Stimulated activated CD4-positive, alpha-beta T cell treated with anti-CD3 and anti-CD28 coated beads, Interleukin-1b, Interleukin-23, amount 100 ng/mL, for 48 hours (primary cell): ENCODE measurements at places on chromosomes 7 and 10.

GRCh38 chr10:18073314-18073713 lies 66.9 kb upstream of the CACNB2 start:
- DNase-seq: no peak

DNA sequence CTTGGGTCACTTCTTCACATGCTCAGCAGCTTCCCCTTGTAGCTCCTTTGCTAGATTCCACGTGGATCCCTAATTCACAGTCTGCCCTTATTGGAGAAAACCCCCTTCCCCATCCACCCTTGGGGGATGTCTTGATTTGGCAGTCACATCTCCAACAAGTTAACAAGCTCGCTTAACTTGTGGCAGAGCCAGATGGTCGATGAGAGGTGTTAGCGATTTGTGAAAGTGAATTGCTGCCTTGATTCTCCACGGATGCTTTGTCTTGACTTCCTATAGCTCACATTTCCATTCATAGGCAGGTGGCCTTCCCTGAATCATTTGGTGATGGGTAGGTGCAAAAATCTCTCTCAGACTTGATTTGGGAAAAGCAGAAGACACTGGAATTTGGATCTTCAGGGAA lies 387.9 kb downstream of the TCERG1L start:
- DNase-seq: no peak

- DNase-seq: no peak
Observed at GRCh38 chr10:114437473-114438292, 33.4 kb upstream of the AFAP1L2 start.

DNA sequence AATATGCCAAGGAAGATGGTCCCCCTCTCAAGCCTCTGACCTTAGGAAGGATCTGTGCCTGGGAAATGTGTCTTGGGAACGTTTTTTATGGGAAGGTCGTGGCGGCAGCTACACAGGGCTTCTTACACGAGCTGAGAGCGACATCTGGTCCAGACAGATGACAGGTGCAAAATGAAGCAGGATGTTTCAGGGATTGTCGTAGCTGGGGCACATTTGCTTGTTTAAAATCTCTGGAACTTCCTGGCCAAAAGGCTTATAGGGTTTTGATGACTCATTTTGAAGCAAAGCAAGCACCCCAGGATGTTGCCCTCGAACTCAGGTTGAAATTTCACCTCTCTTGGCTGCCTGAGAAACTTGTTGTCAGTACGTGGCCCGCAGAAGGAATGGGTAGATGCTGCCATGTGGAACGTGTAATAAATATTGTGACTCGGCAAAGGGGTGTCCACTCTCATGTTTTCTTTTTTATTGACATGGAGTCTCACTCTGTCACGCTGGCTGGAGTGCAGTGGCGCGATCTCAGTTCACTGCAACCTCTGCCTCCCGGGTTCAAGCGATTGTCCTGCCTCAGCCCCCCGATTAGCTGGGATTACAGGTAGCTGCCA lies 117.5 kb downstream of the CAMK1D start:
- DNase-seq: no peak

GRCh38 chr7:108838198-108838597 lies 268.5 kb downstream of the DNAJB9 start:
- DNase-seq: no peak

DNA sequence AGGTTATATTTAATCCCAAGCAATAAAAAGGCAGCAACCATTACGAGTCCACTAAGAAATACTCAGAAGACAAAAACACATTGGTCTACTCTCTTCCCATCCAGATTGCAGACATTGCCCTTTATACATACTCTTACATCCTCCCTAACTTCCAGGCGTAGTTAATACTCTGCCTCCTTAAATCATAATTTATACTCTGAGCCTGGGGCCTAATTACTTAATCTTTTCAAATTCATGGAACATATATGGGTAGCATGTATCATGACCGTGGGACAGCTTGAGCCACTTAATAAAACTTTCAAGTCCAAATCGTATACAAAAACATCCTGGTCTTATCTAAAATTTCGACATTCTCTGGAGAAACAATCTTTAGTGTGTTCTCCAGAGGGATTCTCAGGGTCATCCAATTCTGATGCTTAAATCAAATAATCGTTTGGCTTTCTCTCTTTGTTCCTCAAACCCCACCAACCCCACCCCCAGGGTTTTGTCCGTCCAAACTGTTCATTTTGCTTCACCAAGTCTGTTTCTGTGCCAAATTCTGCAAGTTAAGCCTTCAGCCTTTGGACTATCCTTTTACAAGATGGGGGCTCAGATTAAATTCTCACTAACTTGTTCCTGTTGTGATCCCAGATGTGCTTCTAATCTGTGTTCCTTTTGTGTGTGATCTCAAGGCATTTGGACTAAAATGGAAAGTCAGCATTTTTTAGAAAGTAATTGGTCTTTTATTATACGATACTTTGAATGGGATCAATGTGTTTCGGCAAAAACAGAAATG lies 86.4 kb downstream of the ADAM12 start:
- no peak for DNase-seq

DNA sequence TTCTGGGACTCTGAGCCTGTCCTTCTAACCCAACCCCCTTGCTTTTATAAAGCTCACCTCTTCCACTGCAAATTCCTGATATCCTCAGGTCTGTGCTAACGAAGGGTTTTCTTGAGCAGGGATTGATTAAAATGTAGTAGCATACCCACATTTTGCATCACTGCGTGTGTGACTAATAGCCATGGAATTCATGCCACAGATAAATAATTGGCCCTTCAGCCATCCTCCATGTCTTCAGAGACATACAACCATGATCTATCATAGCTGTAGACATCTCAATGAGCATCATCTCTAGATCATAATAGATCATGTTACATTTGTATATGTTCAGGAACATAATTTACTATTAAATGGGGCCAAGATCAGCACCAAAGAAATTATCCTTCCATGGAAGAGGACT lies 990.3 kb downstream of the KCNMA1 start:
- no peak for DNase-seq

- no peak for DNase-seq
Observed at GRCh38 chr10:106636766-106637491, 527.6 kb downstream of the SORCS1 start.

GRCh38 chr10:62056219-62056618 lies 154.7 kb downstream of the ARID5B start:
- no peak for DNase-seq

GRCh38 chr10:96529634-96530279 lies 16.0 kb upstream of the TLL2 start:
- DNase-seq: no peak

DNA sequence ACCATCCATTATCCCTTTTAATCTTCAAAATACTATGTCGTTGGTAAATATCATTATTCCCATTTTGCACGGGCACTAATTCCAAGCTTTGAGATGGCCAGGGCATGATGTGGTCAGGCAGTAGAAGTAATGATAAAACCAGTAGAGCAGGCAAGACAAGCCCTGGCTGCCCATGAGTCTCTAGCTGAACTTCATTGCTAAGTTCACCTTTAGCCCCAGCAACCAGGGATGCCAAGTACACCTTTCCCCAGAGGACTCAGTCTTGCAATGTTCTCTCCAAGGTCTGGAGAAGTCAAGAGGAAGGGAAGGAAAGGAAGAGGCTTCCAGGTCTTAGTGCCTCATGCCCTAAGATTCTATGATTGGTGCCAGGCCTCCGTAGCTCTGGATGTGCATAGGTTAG lies 203.2 kb downstream of the PLXNA4 start:
- DNase-seq: no peak

GRCh38 chr10:127585519-127586023 lies 36.5 kb downstream of the NPS start:
- DNase-seq: no peak

GRCh38 chr7:74282748-74283459 lies 6.3 kb upstream of the CLIP2 start:
- DNase-seq: no peak
